Upper lobe of left lung (tissue), 6 donors: ENCODE measurements at places on chromosomes 3 and 15. TPM values are rescaled to one million over a fixed set of nuclear protein-coding genes. Genes with fewer than 3 reads are reported as not detected.

GRCh38 chr3:175404621-175405020, 545.5 kb downstream of the NAALADL2 start:
- DNase-seq: no peak

Gene A4GNT
- 0.44 TPM for total RNA-seq

Gene CHL1
- total RNA-seq: 4.2 TPM

- DNase-seq: no peak
Measured at GRCh38 chr3:11195721-11196332, 41.5 kb downstream of the HRH1 start.

DNA sequence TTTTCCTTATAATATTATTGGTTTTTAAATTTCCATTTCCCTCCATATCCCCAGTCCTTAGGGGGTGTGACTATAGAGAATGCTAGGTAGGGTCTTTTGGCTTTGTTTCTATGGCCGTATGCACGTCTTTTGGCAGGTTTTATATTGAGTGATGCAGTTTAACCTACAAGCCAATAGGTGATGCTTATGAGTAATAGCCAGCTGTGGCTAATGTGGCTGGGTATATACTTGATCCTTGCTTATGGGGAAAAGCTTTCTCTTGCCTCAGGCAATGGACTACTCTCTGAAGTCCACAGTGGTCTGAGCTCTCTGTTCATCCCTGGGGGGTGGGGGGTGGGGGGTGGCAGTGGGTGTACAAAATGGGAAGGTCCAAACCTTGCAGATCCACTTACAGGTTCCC, 223.9 kb downstream of the MFSD1 start:
- no peak for DNase-seq
